T-helper 1 cell (primary cell): ENCODE measurements at places on chromosomes 7 and 10.

GRCh38 chr10:110682348-110682747, 38.2 kb downstream of the RBM20 start:
- no peak for DNase-seq

DNA sequence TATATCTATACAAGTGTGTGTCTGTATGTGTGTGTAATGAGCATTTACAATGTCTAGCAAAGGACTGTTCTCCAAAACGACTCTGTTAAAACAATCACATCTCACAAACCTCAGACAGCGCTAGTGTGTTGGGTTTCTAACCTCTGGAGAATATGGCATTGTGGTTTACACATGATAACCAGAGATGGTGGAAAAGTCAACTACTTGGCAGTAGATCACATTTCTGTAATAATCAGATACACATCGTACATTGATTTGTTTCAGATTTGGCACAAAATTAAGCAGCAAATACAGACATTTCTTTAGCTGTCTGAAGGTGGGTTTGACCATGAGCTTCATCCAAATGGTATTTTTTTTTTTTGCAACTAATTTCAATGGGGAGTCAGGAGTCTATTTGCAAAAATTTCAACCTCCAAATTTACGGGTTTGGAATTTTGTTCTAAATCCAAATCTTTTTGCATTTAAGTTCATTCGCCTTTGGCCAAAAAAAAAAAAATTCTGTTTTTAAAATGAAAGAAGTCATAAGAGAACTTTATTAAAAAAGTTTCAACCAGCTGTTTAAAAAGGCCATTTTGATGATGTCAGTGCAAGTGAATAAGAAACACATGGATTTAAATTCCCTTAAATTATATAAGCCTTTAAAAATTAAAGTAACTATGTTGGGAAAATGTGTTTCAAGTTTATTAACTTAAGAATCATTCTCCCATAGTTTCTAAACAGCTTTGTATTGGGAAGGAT, 127.8 kb downstream of the TMEM26 start:
- no peak for DNase-seq

DNA sequence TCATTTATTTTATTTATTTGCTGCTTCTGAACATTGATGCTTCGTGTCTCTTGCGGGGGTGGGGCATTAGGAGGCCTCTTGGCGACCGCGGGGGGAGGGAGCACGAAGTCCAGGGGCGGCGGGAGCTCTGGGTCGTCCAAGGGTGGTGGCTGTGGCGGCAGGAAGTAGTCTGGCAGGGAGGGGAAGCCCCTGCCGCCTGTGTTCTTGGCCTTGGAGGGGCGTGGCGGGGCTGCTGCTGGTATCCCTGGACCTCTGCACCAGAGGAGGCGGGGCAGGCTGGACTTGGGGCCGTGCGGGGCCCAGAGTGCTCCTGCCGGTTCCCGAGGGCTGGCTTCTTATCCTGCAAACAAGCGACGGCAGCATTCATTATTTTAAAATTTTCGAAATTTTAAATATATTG, 70.5 kb upstream of the ABI1 start:
- DNase-seq: no peak

GRCh38 chr7:35792472-35792871, 8.4 kb upstream of the SEPTIN7 start:
- DNase-seq: no peak

- DNase-seq: no peak
These were observed 98.0 kb downstream of the NPSR1 start for GRCh38 chr7:34756025-34756437.

GRCh38 chr10:24912215-24912614, 40.2 kb downstream of the PRTFDC1 start:
- no peak for DNase-seq

DNA sequence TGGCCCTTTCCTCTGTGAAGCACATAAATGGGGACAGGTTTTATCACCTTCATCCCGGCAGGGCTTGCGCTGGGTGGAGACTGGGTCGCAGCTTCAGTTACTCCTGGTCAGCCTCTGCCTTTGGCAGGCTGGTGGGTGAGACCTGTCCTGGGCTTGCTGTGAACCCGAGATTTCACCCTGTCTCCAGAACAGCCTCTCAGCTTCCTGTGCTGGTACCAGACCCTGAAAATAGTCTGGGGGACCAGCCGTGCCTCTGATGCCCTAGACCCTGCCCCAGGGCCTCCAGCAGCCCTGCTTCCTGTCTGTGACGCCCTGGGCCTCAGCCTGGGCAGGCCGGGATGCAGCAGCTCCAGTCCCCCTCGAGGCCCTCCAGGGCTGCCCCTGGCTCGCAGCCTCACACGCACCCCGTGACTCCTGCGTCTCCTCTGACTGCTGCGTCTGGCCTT, 13.2 kb upstream of the PWWP2B start:
- DNase-seq: no peak
